Activated CD4-positive, alpha-beta T cell treated with anti-CD3 and anti-CD28 coated beads, Interleukin-2, Interleukin-6, amounts not matched to agents 100 ng/mL and 50 ng/mL, durations not matched to agents 16 hours and 8 hours (primary cell): ENCODE measurements at places on chromosomes 1 and 21.

- no peak for DNase-seq
Measured at GRCh38 chr1:223082914-223083313, 60.1 kb downstream of the TLR5 start.

- no peak for DNase-seq
Measured at GRCh38 chr1:14836426-14837140, 238.1 kb downstream of the KAZN start.

DNA sequence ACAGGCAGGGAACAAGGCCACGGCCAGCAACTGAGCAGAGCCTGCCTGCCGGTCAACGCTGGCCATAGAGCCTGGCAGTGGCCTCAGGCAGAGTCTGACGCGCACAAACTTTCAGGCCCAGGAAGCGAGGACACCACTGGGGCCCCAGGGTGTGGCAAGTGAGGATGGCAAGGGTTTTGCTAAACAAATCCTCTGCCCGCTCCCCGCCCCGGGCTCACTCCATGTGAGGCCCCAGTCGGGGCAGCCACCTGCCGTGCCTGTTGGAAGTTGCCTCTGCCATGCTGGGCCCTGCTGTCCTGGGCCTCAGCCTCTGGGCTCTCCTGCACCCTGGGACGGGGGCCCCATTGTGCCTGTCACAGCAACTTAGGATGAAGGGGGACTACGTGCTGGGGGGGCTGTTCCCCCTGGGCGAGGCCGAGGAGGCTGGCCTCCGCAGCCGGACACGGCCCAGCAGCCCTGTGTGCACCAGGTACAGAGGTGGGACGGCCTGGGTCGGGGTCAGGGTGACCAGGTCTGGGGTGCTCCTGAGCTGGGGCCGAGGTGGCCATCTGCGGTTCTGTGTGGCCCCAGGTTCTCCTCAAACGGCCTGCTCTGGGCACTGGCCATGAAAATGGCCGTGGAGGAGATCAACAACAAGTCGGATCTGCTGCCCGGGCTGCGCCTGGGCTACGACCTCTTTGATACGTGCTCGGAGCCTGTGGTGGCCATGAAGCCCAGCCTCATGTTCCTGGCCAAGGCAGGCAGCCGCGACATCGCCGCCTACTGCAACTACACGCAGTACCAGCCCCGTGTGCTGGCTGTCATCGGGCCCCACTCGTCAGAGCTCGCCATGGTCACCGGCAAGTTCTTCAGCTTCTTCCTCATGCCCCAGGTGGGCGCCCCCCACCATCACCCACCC, at the start of gene TAS1R3:
TAS1R3 (plus strand) TSS at position 213 of the 898 bp plus-strand sequence; CDS start at position 279, 66 bp downstream.
- DNase-seq, result no peak

- no peak for DNase-seq
Measured at GRCh38 chr1:61152066-61152465, 69.7 kb downstream of the NFIA start.
